ENCODE measurements at places on chromosomes 2 and 18. TPM values are rescaled to one million over a fixed set of nuclear protein-coding genes. Genes with fewer than 3 reads are reported as not detected.

DNA sequence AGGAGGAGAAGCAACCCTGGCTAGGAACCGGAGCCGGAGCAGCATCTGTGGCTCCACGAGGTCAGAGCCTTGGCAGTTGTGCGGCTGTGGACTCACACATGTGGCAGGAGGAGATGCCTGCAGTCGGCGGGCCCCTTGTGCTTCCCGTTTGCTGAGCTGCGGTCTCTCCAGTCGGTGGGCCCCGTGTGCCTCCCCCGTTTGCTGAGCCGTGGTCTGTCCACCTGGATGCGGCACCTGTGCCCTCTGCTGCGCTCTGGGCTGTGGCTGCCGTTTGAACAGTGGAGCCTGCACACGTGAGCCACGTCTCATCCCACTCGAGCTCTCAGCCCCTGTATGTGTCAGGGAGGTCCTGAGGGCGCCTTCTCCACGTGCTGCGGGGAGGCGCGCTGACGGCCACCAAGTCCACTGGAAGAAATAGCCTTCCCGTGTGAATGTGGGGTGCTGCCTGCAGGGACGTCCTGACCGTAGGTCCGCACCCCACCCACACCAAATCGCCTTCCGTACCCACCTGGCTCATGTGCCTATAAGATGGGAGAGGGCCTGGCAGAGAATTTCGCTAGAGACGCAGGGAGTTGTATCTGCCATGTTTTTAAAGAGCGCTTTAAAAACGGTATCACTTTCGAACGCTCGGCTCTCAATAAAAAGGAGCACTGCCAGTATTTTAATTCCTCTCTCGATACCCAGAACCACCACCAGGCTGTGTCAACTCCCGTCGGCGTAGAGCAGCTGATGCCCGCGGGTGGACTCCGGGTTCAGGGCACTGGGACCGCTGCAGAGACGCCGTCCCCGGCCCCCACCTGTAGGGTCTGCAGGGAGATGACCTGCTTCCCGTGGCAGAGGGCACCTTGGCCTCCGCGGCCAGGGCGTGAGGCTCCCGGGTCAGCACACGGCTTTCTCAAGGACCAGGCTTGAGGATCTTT, 117.0 kb downstream of the NFATC1 start:
- no peak for DNase-seq

DNA sequence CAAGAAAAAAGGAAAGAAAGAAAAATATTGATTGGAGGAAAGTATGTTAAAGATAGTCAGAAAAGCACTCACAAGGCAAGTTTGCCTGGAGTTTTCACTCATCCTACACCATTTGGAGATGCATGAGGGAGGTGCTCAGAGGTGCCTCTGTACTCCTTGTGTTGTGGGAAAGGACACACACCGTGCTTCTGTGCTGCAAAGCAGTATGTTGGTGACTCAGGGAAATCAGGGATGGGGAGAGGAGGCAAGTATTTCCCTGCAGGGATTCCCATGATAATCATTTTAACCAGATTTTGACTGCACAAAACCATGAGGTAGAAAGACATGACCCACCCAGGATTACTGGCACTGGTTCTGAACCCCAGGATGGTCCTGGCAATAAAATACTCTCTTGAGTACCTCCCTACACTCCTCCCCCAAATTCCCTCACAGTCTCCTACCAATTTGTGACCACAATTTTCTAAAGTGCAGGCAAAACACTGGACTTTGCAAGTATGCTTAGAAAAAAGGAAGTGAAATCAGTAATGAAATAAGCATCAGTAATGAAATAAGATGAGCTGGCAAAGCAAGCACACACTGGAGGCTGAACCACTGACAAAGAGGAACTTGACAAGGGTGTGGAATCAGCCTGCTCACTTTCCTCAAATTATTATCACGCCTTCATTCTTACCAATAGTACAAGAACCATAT, 155.5 kb upstream of the ACVR2A start:
- no peak for DNase-seq

GRCh38 chr18:78627551-78628346, 351.9 kb upstream of the SALL3 start:
- DNase-seq = no peak

DNA sequence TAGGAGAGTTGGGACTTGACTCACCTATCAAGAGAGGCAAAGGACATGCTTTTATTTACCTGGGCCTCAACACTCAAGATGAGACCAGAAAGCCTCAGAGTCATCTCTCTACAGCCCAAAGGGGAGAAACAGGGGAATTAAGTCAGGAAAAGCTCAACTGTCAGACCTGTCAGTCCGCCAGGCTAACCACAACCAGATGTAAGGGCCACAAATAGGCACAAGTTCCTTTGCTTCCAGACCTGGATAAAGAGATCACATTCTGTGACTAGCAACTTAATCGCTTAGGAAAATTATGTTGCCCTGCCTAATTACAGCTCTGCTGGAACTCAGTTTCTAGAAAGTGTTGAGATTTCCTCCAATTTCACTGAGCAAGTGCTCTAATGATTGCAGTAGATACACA, 67.9 kb downstream of the ANKRD44 start:
- DNase-seq = no peak

DNA sequence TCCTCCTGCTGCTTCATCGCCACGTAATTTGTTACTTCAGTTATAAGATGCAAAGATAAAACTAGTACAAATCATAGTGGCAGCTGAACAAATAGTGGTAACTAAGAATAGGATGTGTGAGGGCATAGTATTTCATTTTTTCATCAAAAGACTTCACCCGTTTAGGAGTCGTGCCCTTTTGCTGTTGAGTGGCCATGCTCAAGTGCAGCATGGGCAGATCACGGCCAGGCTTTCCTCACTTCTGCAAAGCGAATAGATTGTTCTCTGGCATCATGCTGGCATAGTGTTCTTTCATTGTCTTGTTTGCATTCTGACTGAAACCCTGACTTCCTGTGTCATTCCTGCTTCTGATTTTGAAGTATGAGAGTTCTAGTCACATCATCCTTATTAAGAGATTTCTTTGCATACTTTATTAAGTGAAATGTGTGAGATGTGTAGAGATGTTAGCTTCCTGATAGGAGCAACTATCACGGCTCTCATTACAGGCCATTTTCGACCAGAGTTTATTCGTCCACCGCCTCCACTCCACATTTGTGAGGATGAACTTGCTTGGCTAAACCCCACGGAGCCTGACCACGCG, 11.8 kb downstream of the CNOT11 start:
- no peak for DNase-seq

DNA sequence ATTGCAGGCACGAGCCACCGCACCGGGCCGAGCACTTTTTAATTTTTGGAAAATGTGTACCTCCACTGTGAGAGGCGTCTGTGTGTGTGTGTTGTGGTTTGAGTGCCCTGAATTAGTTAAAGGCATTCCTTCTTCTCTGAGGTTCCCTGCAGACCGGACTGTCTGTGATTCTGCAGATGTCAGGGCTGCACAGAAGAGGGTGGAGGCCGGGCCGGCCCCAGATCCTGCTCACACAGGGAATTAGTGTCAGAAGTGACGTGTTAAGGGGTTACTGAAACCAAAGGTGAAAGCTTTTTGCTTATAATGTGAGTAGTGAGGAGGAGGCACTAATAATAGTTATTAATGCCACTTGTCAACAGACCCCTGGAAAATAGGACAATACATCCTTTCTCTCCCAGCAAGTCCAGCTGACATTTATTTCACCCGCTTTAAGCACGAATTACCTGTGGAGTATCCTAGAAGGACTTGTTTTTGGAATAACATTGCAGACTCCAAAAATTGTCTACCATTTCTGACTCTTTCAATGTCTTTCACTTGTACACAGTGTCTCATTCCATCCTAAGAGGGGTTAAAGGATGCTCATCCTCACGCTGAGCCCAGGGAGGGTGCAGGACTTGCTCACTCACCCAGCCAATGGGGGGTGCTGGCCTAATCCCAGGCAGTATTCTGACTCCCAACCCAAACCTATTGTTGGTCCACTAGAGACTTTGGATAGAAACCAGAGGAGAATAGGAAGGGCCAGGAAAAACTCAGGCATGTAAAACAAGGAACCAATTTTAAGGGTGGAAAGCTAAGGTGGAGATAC, 16.2 kb downstream of the ARHGAP25 start:
- DNase-seq = no peak

DNA sequence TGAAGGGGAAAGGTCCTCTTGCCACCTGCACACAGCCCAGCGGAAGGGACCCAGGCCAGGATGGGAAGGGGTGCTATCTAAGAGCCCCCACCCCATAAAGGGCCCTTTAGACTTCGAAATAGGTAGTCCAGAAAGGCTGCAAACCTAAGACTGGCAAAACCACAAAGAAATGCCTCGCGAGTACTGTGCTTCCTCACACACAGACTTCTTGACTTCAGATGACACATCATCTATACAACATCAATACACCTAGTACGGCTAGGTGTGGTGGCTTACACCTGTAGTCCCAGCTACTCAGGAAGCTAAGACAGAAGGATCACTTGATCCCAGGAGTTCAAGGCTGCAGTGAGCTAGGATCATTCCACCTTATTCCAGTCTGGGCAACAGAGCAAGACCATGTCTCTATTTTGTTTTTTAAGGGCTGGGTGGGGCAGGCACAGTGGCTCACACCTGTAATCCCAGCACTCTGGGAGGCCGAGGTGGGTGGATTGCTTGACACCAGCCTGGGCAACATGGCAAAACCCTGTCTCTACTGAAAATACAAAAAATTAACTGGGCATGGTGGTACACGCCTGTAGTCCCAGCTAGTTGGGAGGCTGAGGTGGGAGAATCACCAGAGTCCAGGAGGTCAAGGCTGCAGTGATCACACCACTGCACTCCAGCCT, 125.8 kb downstream of the CABLES1 start:
- DNase-seq = no peak

GRCh38 chr2:130826821-130827501, 9.8 kb upstream of the ARHGEF4 start:
- no peak for DNase-seq

- DNase-seq = no peak
Observed at GRCh38 chr2:109207176-109207575, 78.2 kb downstream of the SH3RF3 start.

DNA sequence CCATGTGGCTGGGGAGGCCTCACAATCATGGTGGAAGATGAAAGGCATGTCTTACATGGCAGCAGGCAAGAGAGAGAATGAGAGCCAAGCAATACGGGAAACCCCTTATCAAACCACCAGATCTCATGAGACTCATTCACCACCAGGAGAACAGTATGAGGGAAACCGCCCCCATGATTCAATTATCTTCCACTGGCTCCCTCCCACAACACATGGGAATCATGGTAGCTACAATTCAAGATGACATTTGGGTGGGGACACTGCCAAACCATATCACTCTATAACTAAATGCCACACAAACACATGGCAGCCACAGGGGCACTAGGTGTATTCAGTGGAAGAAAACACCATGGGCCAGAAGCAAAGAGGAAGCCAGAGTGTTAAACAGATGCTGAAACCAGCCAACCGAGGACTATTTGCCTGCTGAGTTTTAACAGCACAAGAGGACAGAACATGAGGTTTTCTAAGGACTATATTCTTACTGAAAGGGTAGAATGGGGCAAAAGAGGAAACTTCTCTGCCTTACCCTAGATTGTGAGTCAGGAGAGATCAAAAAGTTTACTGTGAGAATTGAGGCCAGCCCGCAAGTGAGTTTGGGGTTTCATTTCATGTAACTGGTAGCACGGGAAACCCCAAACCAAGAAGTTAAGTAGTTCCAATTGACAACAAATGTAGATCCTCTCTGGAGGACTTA, 49.2 kb downstream of the SIGLEC15 start:
- DNase-seq = no peak

- no peak for DNase-seq
Observed at GRCh38 chr2:201816657-201817575, 10.6 kb downstream of the CDK15 start.

DNA sequence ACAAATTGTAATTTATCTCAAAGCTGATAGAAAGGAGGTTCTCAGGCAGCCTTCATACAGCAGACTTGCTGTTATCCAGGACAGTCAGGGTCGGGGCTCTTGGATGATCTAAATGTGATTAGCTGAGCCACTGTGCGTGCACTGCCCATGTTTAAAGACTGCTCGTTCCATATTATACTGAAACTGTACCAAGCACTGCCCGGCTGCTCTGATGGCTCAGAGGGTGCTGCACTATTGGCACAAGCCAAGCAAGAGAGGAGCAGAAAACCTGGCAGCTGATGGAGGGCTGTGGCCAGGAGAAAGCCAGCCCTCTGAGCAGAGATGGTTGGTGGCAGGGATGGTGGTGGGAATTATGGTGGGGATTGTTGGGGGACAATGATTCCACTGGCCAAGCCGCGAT, 63.4 kb downstream of the COL6A3 start:
- no peak for DNase-seq

DNA sequence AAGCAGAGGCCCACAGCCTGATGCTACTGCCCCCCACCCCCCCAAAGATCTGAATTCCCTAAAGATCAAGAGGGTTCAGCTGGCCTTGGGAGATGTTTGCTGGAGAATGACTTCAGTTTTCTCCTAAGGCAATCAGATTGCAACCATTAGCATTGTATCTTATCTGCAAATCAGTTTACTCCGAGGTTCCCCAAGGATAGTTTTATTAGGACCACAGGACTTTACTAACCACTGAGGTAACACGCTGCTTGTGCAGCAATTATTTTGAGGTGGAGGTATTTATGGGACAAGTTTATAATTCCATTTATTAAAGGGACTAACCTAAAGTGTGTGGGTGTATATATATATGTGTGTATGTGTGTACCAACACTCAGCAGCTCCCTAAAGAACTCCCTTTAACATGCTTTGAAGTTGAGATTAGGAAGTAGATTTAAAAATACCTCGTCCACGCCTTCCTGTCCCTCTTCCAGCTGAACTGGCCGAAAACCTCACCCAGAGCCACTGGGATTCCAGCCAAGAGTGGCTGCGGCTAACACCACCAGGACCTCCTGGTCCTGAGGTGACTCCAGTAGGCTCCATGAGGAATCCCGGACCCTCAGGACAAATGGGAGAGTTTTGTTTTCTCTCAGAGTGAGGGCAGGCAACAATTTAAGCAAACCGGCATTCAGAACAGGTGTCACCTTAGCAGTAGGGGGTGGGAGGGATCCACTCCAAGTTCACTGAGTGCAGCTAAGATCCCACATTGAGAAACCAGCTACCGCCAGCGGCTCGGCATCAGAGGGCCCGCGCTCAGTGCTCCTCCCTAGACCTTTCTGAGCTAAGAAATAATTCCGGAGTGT, 3.0 kb upstream of the DLX1 start:
- DNase-seq = no peak

DNA sequence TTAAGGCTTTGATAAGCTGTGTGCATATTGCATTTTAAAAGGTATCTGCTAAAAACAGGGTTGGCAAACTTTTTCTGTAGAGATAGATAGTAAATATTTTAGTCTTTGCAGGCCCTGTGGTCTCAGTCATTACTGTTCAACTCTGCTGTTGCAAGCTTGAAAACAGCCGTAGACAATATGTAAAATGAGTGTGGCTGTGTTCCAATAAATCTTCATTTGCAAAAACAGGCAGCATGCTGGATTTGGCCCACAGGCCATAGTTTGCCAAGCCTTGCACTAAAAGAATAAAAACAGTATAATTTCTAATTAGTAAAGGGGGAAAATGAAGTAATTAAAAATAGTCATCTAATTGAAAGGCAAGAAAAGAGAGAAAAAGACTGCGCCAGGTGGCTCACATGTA, 35.3 kb downstream of the GCKR start:
- DNase-seq = no peak

MRO gene
- 0.90 TPM for polyA plus RNA-seq

HOXD13 gene
- 4.1 TPM for polyA plus RNA-seq

CD8B2 gene
- polyA plus RNA-seq = 1.8 TPM

AUP1 gene
- 112 TPM for polyA plus RNA-seq

CYRIA gene
- 7.9 TPM for polyA plus RNA-seq

MYO3B gene
- polyA plus RNA-seq = 0.44 TPM

DTYMK gene
- polyA plus RNA-seq = 20.0 TPM

Data from urinary bladder (tissue), 4 donors.